ENCODE measurements at places on chromosomes 5 and 9.
A peak's percentile ranks its signal among the peaks of the same experiment; 100 is the strongest.

- DNase-seq = peak; percentile 37
Measured at GRCh38 chr9:18905028-18905882, 127.8 kb downstream of the SAXO1 start.

GRCh38 chr9:23731353-23731752, 94.7 kb downstream of the ELAVL2 start:
- DNase-seq = no peak

DNA sequence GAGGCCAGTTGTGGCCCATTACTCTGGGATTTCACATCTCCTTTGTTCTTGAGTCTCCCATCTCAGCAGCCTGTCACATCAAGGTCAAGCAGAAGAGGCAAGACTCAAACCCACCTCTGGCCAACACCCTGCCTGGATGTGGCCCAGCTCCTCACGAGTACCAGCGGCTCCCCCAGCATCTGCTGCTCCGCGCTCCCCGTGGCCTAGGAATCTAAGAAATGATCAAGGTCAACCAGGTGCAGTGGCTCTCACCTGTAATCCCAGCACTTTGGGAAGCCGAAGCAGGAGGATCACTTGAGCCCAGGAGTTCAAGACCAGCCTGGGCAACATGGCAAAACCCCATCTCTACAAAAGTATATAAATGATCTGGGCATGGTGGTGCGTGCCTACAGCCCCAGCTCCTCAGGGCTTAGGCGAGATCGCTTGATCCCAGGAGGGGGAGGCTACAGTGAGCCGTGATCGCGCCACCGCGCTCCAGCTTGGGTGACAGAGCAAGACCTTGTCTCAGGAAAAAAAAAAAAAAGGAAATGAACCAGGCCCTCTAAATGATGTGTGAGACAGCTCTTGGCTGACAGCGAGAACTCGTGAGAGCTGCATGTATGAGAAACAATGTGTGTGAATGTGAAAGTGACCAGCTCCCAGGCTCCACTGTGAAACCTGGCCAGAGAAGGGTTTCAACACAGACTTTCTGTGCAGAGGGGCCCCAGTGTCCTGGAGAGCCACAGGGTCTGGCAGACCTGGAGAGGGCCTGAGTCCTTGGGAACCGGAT, 61.6 kb upstream of the ANGPTL2 start:
- no peak for DNase-seq

GRCh38 chr5:132223861-132224260, 3.8 kb downstream of the P4HA2 start:
- DNase-seq = no peak

DNA sequence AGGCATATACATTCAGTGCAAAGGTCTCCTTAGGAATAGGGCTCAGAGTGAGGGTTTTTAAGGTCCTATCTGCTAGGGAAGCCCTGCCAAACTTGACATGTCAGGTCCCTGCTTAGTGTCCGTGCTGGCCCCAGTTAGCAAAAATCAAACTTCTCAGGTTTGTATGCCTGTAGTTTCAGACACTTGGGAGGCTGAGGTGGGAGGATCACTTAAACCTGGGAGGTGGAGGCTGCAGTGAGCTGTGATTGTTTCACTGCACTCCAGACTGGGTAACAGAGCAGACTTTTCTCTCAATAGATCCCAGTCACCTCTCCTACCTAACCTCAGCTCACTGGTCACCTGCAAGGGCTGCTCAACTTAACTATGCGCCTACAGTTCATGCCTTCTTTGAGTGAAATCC, 18.7 kb upstream of the TMEM245 start:
- no peak for DNase-seq

- no peak for DNase-seq
Measured at GRCh38 chr5:1722877-1723276, 76.8 kb downstream of the MRPL36 start.

DNA sequence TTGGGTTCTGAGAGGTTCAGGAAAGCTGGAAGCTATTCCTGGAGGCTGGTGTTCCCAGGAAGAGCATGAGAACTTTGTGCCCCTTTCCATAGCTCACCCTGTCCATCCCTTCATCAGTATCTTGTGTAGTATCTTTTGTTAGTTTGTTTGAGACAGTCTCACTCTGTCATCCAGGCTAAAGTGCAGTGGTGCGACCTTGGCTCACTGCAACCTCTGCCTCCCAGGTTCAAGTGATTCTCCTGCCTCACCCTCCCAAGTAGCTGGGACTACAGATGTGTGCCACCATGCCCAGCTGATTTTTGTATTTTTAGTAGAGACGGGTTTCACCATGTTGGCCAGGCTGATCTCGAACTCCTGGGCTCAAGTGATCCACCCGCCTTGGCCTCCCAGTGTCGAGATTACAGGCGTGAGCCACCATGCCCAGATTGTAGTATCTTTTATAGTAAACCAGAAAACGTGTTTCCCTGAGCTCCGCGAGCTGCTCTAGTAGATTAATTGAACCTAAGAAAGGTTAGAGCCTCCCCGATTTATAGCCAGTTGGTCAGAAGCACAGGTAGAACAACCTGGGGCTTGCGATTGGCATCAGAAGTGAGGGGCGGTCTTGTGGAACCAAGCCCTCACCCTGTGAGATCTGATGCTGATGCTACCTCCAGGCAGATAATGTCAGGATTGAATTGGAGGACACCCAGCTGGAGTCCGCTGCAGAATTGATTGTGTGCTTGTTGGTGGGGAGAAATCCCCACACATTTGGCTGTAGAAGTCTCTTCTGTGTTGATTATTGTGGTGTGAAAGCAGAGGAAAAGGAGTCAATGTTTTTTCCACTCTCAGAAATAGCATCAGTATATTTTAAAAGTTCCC, 32.3 kb downstream of the ATP6V0E1 start:
- DNase-seq = no peak

GRCh38 chr9:116027951-116028350, 125.6 kb upstream of the PAPPA start:
- DNase-seq = no peak

- DNase-seq = peak; percentile 88
Measured at GRCh38 chr5:149005077-149005892, 57.6 kb downstream of the SH3TC2 start.

- peak; percentile 31 for DNase-seq
Measured at GRCh38 chr9:16150501-16150900, 597.7 kb downstream of the CCDC171 start.

DNA sequence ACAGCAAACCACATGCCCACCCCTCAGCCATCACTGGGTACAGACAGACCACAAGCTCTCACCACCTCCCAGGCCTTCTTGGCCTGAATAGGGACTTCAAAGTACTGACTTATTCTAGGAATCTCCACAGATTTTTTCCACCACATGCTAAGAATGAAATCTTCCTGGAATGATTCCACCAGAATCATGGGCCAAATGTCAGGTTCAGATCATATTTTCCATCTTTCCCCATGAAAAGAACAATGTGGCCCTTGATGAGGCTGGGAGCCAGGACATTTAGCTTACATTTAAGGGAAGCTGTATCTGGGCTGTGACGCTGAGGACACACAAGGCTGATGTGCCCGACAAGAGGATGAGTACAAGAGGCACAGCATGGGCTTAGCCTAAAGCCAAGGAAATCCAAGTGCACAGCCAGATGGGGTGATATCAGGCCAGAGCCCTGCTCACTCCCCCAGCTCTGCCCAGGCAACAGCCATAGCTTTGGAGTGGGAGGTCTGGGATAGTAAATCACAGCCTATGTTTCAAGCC, 28.1 kb downstream of the ACSL6 start:
- no peak for DNase-seq

DNA sequence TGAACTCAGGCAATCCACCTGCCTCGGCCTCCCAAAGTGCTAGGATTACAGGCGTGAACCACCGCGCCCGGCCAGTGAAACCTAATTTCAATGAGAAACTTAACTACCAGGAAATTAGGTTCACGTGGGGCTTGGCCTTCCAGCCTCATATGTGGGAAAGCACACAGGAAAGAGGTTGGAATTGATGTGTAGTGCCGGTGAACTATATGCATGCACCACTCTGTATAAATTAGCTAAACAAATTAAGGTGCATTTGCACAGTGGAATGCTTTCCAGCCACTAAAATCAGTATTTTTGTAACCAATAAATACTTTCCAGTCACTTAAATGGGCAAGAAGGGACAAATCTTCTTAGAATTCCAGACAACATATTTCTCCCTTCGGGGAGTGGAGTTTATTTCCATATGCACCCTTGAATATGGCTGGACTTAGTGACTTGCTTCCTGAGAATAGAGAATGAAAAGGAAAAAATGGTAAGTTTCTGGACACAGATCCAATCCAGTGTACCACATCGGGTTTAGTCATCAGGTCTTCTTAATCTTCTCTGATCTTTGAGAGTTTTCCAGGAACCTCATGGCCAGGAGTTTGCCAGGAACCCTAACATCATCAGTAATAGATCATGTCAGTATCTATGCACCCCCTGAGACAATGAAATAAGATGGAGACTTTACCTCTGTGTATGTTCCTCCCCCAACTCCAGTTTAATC, 24.9 kb downstream of the ATOX1 start:
- DNase-seq = no peak
